IMR-90 (cell line): ENCODE measurements at places on chromosomes 7 and 10. TPM values are rescaled to one million over a fixed set of nuclear protein-coding genes. Genes with fewer than 3 reads are reported as not detected.

GRCh38 chr7:125423458-125424155 lies 494.0 kb upstream of the POT1 start:
- no peak overlapping the region for H3K27ac ChIP-seq
- no peak overlapping the region for H3K4me3 ChIP-seq
- H3K27me3 ChIP-seq = no peaks in the 10 kb centered on the region
- H3K4me1 ChIP-seq = no peaks in the 10 kb centered on the region
- H3K36me3 ChIP-seq = no peaks in the 10 kb centered on the region

DNA sequence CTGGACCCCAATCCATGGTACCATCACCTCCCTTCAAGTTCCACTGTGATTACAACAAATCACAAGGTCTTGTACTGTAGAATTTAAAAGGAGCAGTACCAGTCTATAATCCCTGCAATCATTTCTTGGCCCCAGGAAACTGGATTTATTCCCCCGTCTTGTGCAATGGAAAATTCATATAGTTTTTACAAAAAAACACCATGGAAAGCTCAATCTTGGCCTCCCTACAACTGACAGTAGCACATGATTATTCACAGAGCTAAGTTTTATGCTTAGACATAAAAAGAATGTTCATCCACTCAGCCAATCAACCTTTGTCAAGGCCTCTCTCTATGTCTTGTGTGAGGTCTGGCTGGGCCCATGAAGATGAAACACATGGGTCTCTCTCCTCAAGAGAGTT lies 10.2 kb downstream of the DGKI start:
- DNase-seq = no peak
- H3K4me1 ChIP-seq = peaks cover 9% of the 10 kb centered on the region
- peaks cover 2% of the 10 kb centered on the region; the same call in 1 of the 2 replicates for H3K36me3 ChIP-seq
- no peak overlapping the region for H3K4me3 ChIP-seq
- H3K27me3 ChIP-seq = no peaks in the 10 kb centered on the region

NKX2-3 gene
- total RNA-seq = not detected in 2 replicates

GRCh38 chr7:72503644-72504043 lies 91.5 kb upstream of the CALN1 start:
- no peak overlapping the region for H3K4me3 ChIP-seq
- H3K4me1 ChIP-seq = no peaks in the 10 kb centered on the region
- DNase-seq = no peak
- 0 out of 2 replicates have a peak, but pooled peaks cover 2% of the 10 kb centered on the region for H3K27me3 ChIP-seq

GRCh38 chr10:1382711-1383110 lies 326.5 kb downstream of the WDR37 start:
- no peak overlapping the region for H3K27ac ChIP-seq
- no peaks in the 10 kb centered on the region for H3K27me3 ChIP-seq
- H3K4me3 ChIP-seq = no peak overlapping the region
- H3K4me1 ChIP-seq = no peaks in the 10 kb centered on the region
- DNase-seq = no peak

SKIDA1 gene
- 0.56 and 0.72 TPM in 2 replicates for total RNA-seq

DNA sequence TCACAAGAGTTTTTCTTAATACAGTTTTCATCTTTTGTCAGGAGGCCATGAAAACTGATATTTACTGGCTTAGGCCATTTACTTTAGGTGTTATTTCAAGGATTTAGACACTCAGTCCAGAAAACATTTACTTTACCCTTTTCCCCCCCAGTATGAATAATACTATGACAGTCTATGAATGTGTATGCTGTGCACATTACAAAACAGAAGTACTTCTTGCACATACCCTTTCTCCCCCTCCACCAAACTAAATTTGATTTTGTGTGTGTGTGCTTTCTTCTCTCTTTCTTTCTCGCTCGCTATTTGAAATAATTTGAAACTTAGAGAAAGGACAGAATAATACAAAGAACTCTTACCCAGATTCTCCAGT lies 41.3 kb downstream of the RBM33 start:
- no peak for DNase-seq
- H3K4me3 ChIP-seq = no peak overlapping the region
- no peaks in the 10 kb centered on the region for H3K27me3 ChIP-seq
- peaks cover 17% of the 10 kb centered on the region for H3K36me3 ChIP-seq

- H3K27ac ChIP-seq = no peak overlapping the region
- DNase-seq = no peak
- no peak overlapping the region for H3K4me3 ChIP-seq
- H3K4me1 ChIP-seq = peaks cover 5% of the 10 kb centered on the region; the same call in 1 of the 2 replicates
Observed at GRCh38 chr7:117088623-117089194, 135.4 kb downstream of the ST7 start.

LIPF gene
- not detected in 2 replicates for total RNA-seq

DNA sequence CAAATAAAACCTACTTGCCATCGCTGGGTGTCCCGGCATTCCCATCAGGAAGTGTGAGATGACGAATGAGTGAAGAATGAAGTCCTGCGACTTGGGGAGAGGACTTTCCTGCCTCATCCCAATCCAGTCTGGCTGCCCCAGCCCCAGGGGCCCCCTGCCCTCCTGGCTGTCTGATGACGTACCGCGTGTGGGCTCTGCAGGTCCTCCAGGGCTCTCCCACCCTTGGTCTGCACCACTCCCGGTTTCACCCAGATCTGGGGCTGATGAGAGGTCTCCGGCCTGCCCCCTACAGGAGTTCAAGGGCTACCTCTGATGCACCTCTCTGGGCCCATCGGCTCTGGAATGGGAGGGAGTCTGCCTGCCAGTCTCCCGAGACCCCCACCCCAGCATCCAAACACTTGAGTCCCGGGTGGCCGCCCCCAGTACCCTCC lies 9.8 kb downstream of the ATP6V1F start:
- H3K4me1 ChIP-seq = no peaks in the 10 kb centered on the region
- no peak for DNase-seq
- H3K27me3 ChIP-seq = peaks cover 35% of the 10 kb centered on the region
- no peak overlapping the region for H3K27ac ChIP-seq
- no peaks in the 10 kb centered on the region for H3K36me3 ChIP-seq

COL28A1 gene
- under 0.01 TPM in 2 replicates for total RNA-seq

DNA sequence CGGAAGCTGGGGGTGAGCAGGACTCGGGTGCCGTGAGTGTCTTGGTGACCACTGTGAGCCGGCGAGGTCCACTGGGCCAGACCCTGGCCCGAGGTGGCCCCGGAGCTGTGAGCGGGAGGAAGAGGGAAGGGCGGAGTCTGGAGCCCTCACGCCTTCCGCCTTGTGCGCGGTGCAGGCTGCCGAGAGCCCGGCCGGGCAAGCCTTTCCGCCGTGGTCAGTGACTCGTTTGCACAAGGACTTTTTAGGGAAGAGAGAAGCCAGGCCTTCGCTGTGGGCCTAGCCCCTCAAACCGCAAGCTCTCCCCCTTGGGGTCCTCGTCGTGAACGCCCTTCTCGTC lies 40.9 kb upstream of the ZNF32 start:
- H3K36me3 ChIP-seq = no peaks in the 10 kb centered on the region
- peaks cover 8% of the 10 kb centered on the region; the same call in 1 of the 2 replicates for H3K4me1 ChIP-seq
- no peak for DNase-seq

- peaks cover 7% of the 10 kb centered on the region; the same call in 1 of the 2 replicates for H3K4me1 ChIP-seq
- peak overlapping the region; percentile 17; the same call in 1 of the 2 replicates for H3K4me3 ChIP-seq
- H3K36me3 ChIP-seq = peaks cover 46% of the 10 kb centered on the region
- H3K27ac ChIP-seq = peak overlapping the region; percentile 89
Observed at GRCh38 chr7:5396999-5397663, 26.5 kb downstream of the TNRC18 start.

GRCh38 chr10:43012578-43012977 lies 64.3 kb upstream of the RET start:
- H3K4me1 ChIP-seq = no peaks in the 10 kb centered on the region
- no peak overlapping the region for H3K27ac ChIP-seq
- no peak overlapping the region for H3K4me3 ChIP-seq
- no peaks in the 10 kb centered on the region for H3K36me3 ChIP-seq
- DNase-seq = no peak

DNA sequence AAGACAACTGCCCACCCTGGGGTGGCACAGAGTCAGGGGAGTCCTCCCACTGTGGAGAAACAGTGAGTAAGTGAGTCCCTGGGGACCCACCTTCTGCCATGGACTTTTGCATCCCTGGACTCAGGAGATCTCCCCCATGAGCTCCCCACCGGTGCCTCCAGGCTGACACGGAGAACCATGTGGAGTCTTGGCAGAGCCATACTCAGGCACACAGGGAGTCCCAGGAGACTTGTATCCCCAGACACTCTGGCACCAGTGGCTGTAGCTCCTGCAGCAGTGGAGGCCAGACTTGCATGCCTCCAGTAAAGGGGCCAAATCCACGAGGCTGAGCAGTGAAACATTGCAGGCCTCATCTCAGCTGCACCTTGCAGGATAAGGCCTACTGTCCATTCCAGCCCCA lies 791.4 kb downstream of the PCDH15 start:
- H3K36me3 ChIP-seq = no peaks in the 10 kb centered on the region
- H3K4me3 ChIP-seq = no peak overlapping the region
- no peak overlapping the region for H3K27ac ChIP-seq
- H3K4me1 ChIP-seq = no peaks in the 10 kb centered on the region
- DNase-seq = no peak

FBXL13 gene
- 0.36 and 0.83 TPM in 2 replicates for total RNA-seq

GRCh38 chr7:131424219-131424822 lies 96.6 kb downstream of the MKLN1 start:
- DNase-seq = peak; percentile 58
- no peak overlapping the region for H3K27ac ChIP-seq
- peaks cover 4% of the 10 kb centered on the region; the same call in 1 of the 2 replicates for H3K36me3 ChIP-seq
- H3K4me3 ChIP-seq = no peak overlapping the region
- H3K27me3 ChIP-seq = no peaks in the 10 kb centered on the region

GTF2IRD1 gene
- total RNA-seq = 4.1 and 5.0 TPM in 2 replicates

DNA sequence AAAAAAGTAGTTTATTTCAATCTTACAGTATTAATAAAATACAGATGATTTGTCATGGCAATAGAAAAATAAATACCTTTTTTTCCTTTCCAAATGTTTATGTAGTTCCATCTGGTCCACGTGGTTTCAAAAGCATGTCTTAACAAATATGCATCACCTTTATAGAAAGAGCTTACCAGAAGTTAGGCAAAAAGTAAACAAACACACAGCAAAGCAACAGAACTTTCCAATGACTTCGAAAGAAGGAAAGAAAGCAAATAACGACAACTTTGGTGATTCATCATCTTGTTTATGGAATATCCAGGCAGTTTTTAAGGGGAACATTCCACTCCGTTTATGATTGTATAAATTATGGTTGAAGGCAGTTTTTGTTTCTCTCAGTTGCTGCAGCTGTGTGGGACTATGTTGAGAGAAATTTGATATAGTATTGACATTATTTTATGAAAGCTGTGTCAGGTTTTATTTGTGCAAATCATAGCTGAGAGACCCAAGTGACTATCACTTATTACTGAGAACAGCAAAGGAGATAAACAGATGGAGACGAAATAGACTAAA lies 203.1 kb downstream of the CDC14C start:
- no peak overlapping the region for H3K27ac ChIP-seq
- no peaks in the 10 kb centered on the region for H3K36me3 ChIP-seq
- DNase-seq = no peak
- H3K4me3 ChIP-seq = no peak overlapping the region
- no peaks in the 10 kb centered on the region for H3K4me1 ChIP-seq
- no peaks in the 10 kb centered on the region for H3K27me3 ChIP-seq

NKX6-2 gene
- total RNA-seq = not detected in 2 replicates

DNA sequence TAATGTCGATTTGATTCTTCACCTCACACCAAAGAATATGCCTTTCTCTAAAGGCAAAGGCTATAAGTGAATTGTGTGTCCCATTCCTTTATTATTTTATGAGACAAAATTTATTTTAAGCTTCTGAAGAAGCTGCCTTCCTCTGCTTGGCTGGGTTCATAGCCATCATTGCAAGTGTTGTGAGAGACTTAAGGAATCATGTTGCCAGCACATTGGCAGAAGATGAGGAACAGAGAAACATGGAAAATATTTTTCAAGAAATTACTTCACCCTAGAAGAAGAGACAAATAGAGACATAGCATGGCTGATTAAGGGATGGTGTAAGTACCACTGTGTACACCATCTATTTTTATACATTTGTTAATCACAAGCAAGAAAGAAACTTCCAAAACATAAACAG lies 230.1 kb upstream of the SEMA3E start:
- H3K4me3 ChIP-seq = no peak overlapping the region
- no peaks in the 10 kb centered on the region for H3K27me3 ChIP-seq
- H3K4me1 ChIP-seq = no peaks in the 10 kb centered on the region
- no peak for DNase-seq
- H3K36me3 ChIP-seq = no peaks in the 10 kb centered on the region
- H3K27ac ChIP-seq = no peak overlapping the region

DNA sequence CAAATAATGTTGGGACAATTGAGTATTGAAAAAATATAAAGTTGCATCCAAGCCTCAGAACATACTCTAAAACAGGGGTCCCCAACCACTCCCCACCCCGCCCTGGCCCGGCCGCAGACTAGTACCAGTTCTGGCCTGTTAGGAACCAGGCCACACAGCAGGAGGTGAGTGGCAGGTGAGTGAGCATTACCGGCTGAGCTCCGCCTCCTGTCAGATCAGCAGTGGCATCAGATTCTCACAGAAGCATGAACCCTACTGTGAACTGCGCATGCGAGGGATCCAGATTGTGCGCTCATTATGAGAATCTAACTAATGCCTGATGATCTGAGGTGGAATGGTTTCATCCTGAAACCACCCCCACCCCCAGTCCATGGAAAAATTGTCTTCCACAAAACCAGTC lies 19.4 kb downstream of the HIPK2 start:
- no peak overlapping the region for H3K27ac ChIP-seq
- H3K4me1 ChIP-seq = peaks cover 39% of the 10 kb centered on the region
- no peak overlapping the region for H3K4me3 ChIP-seq
- H3K36me3 ChIP-seq = peaks cover 18% of the 10 kb centered on the region

DNA sequence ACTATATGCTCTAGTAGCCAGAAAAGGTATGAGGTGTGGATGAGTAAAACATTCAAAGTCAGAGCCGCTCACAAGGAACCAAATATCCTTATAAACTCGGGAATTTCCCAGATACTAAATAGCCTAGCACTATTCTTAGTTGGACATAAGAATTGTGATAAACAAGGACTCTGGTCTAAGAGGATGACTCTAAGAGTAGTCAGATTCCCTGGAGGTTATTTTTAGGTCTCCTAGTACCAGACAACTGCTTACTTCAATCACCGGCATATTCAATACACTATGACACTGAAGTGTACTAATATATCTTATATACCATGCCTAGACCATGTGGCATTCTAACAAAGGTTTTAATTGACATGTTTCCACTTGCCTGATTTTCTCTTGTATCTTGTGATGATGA lies 56.5 kb downstream of the LMBR1 start:
- DNase-seq = peak; percentile 73
- no peak overlapping the region for H3K27ac ChIP-seq
- H3K4me3 ChIP-seq = no peak overlapping the region
- no peaks in the 10 kb centered on the region for H3K27me3 ChIP-seq

- no peaks in the 10 kb centered on the region for H3K27me3 ChIP-seq
- H3K36me3 ChIP-seq = no peaks in the 10 kb centered on the region
- no peak overlapping the region for H3K27ac ChIP-seq
- peak; percentile 6 for DNase-seq
- no peak overlapping the region for H3K4me3 ChIP-seq
Observed at GRCh38 chr10:36574207-36574606, 551.2 kb upstream of the ANKRD30A start.
